ENCODE measurements at places on chromosomes 2 and 18.

- DNase-seq, result no peak
Measured at GRCh38 chr18:10239103-10239502, 215.3 kb upstream of the APCDD1 start.

DNA sequence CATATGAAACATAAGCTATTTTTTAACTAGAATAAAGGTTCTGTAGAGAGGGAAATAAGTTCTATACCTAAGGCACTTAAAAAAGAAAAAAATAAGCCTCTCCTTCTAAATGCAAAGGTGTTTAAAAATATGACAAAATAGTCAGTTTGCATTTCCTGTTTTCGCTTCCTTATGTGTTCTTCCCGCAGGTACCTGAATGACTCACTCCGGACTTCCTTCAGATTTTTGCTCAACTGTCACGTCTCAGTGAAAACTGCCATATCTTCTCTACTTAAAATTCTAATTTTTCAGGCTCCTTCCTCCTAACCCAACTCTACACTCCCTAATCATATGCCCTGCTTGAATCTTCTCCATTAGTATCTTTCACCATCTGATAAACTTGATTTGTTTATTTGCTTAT is 1333.1 kb downstream of the LRP1B start:
- no peak for DNase-seq

GRCh38 chr2:31284107-31284506 is 50.2 kb downstream of the EHD3 start:
- DNase-seq, result no peak

DNA sequence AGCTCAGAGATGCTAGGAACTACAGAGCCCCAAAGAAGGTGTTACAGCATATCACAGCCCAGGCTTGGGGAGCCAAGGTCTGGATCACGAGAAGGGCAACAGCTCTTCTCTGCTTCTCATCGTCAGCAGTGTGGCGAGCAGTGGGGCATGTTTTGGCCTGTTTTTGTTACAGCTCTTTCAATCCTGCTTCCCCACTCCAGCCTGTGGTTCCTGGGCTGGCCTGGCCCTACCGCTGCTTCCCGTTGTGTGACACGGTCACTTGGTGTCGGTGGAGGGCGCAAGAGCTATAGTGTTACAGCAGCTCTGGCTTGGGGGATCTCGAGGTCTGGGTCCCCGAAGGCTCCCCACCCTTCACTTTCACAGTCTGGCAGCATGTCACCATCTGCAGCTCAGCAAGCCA is 870.2 kb downstream of the CBLN2 start:
- no peak for DNase-seq

DNA sequence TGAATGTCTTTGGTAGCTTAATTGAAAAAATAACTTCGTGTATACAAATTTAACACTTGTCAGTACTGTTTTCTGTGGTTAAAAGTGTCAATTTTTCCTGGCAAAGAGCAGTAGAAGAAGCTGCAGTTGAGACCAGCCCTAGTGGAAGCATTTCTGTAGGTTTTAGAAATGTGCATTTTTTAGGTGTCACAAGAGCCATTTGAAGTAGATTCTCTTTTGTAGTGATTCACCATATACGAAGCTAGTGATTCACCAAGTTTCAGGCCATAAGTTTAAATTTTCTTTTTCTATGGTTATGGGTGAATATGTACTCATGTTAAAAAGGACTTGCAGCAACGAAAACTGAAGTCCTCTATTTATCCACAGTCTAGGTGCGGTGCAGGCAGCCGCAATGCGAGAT is 4.2 kb downstream of the NABP1 start:
- no peak for DNase-seq

- no peak for DNase-seq
Measured at GRCh38 chr2:165700531-165700930, 93.5 kb downstream of the GALNT3 start.

DNA sequence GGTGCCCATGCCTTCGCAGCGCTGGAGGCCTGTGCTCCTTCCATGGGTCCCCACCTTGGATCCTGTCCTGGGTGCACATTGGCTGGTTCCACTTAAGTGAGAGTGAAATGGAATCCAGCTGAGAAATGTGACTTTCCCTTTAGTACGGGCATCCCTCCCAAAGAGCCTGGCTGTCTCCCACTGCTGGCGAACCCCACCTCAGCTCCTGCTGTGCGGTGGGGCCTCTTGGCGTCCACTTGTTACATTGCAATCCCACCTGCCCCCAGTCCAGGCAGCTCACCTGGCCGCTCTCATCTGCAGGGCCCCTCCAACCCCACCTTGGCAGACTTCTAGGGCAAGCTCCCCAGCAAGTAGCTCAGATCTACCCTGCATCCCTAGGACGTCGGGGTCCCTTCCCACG is 35.5 kb upstream of the GNAL start:
- no peak for DNase-seq

DNA sequence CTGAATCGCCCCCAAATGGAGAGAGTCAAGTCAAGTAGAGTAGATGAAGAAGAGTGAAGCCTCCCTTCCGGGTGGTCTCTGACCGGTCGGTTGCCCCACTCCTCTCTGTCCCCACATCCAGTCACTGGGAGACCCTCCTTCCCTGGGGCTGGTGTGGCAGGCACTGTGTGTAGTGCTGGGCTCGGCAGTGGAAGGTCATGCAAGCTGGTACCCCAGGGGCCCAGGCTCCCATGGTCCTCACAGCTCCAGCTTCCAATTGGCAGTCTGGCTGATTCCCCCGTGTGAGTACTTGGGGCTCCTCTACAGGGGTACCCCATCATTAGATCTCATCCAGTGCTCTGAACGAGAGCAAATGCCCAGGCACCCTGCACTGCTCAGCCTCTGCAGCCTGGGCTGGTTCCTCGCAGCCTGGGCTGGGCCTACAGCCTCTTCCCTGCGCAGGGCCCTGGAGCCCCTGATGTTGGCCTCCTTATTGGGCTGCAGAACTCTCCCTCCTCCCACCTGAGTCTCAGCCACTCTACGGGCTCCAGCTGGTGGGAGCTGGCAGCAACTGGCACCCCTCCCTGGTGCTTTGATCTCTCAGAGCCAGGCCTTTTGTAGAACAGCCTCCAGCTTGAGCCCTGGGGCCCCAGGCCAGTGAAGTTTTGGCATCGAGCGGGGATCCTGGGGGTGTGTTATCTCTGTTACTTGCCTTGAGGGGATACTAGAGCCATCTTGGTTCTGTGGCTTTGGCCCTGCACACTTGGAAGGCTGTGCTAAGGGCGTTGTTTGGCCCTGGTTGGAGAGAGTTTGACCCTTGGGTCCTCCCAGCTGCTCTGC is 187.8 kb upstream of the HDAC4 start:
- no peak for DNase-seq

DNA sequence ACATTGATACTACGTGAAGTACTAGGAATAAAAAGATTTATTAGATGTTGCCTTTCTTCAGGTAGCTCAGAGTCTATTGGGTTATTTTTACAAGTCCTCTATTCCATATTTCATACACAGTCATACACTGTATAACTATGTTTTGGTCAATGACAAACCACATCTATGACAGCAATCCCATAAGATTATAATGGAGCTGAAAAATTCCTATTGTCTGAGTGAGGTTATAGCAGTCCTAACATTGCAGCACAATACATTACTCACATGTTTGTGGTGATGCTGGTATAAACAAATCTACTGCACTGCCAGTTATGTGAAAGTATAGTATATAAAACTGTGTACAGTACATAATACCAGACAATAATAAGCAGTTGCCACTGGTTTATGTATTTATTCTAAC is 595.1 kb downstream of the MBD2 start:
- DNase-seq, result no peak

- DNase-seq, result no peak
Measured at GRCh38 chr2:5734859-5735520, 42.8 kb downstream of the SOX11 start.

- no peak for DNase-seq
Measured at GRCh38 chr2:160516547-160517365, 23.1 kb upstream of the RBMS1 start.

DNA sequence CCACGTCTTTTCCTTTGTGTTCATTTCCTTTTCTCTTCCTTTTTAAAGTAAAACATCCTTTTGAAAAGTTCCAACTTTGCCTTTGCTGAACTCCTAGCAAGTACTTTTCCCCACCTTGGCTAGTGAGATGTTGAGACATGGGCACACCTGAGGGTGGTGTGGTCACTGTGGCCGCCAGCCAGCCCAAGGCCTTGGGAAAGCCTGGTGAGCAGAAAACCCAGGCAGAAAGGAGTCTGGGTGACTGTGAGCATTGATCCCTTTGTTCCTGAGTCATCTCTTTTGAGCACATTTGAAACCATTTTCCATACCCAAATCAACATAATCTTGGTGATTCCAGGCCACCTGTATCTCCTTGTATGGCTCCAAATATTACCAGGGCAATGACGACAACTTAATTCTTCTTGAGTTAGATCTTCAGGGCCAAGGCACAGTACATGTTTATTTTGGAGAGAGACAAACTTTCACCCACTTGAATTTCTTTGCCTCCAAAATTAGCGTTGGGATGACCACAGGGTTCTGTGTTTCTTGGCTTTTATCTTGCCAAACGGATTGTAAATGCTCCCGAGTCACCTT is 14.5 kb downstream of the EPAS1 start:
- no peak for DNase-seq

DNA sequence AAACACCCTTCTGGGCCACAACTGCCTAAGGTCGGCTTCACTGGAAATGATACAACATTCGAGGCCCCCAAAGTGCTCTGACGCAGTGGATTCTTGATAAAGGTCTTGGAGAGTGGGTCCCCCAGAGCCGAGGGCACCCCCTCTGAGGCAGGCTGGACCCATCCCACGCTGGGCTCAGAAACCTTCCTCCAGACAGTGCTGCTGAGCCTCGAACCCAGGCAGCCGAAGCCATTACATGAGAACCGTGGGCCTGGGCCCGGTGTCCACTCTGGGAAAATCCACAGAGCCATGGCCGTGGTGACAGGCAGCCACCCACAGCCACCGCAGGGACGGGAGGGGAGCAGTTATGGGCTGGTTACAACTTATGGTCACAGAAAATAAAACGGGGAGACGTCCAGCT is 81.4 kb upstream of the ID2 start:
- DNase-seq, result peak; percentile 18

GRCh38 chr2:219218732-219219701 is at the start of gene ABCB6:
ABCB6 (minus strand) TSS chr2:219218958; CDS start chr2:219218673, 285 bp downstream.
- DNase-seq, result peak; percentile 92

- no peak for DNase-seq
Measured at GRCh38 chr2:64591188-64591587, 62.5 kb downstream of the SERTAD2 start.

GRCh38 chr2:98902209-98903063 is 33.6 kb downstream of the CRACDL start:
- peak; percentile 32 for DNase-seq

DNA sequence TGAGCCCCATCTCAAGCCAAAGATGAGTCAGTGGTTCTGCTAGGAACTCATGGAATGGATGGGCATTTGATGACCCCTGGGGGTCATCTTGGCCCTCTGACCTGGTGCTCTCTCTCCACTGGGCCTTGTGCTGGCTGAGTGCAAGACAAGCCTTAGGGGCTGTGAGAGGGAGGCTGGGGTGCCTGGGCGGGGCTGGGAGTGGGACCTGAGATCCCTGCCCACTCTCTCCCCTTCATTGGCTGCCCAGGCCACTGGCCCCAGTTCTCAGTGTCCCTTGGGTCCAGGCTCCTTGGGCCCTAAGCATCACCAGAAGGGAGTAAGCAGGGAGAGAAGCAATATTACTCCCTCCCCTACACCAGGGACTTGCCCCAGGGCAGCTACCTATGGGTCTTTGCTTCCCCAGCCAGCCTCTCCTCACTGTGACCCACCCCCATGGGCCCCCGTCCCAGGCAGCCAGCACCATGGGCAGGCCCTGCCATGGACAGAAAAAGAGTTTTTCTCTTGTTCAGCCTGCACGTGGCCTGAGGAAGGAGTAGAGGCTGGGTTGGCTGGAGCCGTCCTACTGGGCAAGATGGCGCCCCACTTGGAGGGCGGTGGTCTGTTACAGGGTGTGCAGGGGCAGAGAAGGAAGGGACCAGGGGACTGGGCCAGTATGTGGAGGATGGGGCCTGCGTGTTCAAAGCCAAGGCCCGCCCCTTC is 33.6 kb downstream of the ATOH8 start:
- no peak for DNase-seq

- no peak for DNase-seq
Measured at GRCh38 chr18:79613186-79613931, 66.2 kb upstream of the CTDP1 start.

GRCh38 chr18:68676913-68677312 is 38.0 kb downstream of the TMX3 start:
- DNase-seq, result no peak

DNA sequence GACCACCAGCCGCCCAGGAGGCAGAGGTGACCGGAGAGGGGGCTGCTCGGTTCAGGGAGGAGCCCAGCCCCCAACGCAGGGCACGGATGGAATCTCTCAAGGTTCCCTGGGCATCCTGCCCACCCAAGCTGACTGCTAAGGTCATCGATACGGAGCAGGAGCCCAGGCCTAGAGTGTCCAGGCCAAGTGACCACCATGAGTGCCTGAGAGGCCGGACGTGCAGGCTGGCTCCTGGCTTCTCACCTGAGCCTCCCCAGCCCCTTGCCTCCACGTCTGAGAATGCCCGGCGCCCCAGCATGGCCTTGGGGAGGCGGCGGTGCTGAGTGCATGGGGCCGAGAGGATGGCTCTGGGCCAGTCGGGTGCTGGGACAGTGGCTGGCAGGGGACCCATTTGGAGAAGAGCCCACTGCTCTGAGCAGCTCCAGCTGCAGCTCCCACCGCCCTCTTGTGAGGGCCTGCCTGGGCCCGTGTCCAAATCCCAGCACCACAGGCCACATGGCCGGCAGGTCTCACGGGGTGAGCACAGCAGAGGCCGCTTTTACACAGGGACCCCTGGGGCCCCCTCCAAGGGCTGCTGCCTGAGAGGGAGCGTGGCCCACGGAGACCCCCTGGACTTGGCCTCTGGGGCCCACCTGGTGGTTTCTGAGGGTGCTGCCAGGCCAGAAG is 102.8 kb upstream of the CTDP1 start:
- no peak for DNase-seq

DNA sequence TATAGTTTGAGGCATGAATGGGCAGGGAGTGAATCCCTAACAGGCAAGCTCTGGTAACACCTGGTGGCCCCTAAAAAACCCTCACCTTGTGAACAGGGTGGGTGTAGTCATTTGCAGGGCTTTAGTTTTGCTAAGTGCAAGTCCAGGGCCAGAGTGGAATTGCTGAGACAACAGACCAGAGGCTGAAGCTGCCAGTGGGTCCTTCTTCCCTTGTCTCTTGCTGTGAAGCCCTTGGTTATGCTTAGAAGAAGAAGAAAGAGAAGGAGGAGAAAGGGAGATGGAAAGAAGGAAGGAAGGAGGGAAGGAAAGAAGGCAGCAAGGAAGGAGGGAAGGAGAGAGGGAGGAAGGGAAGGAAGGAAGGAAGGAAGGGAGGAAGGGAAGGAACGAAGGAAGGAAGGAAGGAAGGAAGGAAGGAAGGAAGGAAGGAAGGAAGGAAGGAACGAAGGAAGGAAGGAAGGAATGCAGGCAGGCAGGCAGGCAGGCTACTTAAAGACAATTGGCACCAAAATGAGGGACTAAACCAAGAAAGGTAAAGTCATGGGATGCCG is 45.8 kb downstream of the SMAD7 start:
- no peak for DNase-seq

Measured in activated CD8-positive, alpha-beta memory T cell treated with anti-CD3 and anti-CD28 coated beads, Interleukin-2, amount 50 U/mL, for 48 hours (primary cell).